ENCODE measurements at places on chromosomes 1 and 21.
A peak's percentile ranks its signal among the peaks of the same experiment; 100 is the strongest.

GRCh38 chr1:180565121-180565871 lies 6.5 kb downstream of the OVAAL start:
- no peak for DNase-seq

- DNase-seq: no peak
These were observed 55.8 kb downstream of the CENPF start for GRCh38 chr1:214658785-214659184.

DNA sequence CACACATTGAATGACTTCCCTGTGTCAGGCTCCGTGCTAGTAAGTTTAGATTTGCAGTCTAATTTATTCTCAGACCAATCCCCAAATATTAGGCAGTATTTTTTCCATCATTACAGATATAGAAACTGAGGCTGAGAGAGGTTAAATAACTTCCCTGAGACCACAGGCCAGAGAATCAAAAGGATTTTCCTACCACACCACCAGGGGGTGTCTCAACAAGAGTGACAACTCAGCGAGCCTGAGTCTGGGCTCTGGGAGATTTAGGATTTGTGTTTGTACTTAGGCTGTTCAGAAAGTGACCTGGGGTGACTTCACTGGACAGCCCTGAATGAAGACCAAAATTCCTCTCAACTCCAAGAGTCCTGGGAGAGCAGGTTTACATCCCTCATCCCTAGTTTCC lies 13.3 kb upstream of the LCE5A start:
- no peak for DNase-seq

DNA sequence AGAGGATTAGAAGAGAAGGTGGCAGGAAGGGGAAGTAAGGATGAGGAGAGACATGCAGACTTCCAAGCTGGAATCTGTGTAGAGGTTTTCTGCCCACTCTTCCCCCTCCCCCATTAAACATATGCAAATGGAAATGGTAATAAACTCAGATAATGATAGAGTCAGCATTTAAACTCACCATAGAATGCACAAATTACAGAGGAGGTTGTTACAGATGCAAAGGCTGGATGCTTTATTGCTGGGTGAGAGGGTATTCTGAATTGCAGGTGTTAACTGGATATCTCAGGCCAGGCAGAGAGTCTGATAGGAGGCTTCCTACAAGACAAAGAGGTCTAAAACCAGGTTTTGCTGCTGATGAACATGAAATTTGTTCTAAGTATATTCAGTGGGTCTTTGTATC lies 372.5 kb downstream of the SEC16B start:
- no peak for DNase-seq

DNA sequence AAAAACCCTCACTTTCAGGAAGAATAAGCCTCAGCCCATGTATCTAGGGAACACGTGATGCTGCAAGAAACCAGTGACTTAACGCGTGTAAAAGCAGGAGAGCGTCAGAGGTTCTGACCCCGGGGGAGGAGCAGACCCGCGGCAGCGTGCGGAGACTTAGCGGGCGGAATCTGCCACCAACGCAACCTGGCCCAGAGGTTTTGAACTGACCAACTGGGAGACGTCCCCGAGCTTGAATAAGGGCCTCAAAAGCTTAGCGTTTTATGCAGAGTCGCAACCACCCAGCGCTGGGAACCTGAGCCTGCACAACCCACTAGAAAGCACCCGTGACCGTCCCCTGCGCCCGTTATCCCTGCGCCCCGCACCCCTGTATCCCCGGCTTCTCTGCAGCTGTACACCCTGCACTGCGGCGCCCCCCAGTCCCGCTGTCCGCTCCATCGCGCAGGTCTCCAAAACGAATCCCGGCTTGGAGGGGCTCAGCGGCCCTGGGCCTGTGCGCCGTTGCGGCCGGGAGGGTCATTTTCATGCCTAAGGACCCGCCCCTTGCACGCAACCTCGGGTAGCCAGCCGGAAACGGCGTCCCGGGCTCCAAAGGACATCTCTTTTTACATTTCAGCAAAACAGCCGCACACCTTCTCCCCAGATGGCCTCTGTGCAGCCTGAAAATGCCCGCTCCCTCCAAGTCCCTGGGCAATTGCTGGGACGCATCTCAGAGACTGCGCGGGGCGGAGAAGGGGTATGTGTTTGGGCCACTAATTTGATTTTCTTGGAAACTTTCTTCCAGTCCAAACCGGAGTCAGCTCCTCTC lies 29.4 kb upstream of the TRIM17 start:
- no peak for DNase-seq

- no peak for DNase-seq
These were observed 5.3 kb downstream of the GALNT2 start for GRCh38 chr1:230072296-230072695.

DNA sequence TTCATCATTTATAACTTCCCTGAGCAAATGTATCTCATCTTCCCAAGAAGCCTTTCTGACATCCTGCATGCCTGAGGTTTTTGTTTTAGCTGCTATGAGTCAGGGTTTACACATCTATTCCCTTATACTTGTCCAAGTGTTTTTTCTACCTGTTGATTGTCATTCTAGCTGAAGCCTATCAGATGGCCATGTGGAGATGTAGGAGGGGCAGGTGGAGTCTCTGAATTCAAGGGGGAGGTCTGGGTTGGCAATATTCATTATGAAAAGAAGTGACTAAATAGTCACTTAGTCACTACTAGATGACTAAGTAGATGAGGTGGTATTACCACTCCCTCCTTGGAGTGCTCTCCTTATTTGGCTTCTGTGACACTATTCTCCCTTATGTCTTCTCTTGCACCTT lies 52.4 kb downstream of the XCL1 start:
- DNase-seq: peak; percentile 78

DNA sequence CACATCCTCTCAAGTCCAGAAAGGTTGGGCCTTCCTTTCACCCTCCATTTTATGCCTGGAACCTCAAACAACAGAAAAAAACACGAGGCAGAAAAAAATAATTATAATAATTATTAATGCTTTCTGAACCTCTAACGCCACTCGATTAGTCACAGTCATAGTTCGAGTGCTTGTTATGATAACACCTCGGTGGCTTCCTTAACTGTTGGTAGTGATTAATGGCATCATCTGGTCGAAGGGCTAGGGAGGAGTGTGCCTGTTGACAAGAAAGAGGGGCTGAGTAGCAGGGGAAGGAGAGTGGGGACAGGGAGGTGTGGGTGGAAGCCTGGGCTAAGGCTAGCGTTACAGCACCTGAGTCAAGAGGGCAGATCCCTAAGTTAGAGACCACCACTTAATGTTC lies 21.3 kb upstream of the IL10 start:
- DNase-seq: no peak
